ENCODE measurements at places on chromosomes 6 and 20.

DNA sequence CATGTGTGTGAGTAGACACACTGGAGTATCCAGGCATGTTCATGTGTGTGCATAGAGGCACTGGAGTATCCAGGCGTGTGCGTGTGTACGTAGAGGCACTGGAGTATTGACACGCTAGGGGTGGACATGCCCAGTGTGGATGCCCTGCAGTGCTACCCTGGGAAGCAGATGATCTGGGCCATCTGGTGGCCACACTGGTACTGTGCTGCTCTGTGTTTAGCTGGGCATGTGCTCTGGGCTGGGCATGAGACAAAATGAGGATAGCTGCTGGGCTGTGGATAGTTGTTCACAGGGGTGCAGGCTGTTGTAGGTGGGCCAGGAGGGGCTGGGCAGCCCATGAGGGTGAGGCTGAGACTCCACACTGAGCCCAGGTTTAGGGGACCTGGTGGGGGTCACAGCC, 24.0 kb upstream of the NPBWR2 start:
- DNase-seq = no peak

- no peak for DNase-seq
Observed at GRCh38 chr20:24627291-24627690, 157.9 kb downstream of the SYNDIG1 start.

DNA sequence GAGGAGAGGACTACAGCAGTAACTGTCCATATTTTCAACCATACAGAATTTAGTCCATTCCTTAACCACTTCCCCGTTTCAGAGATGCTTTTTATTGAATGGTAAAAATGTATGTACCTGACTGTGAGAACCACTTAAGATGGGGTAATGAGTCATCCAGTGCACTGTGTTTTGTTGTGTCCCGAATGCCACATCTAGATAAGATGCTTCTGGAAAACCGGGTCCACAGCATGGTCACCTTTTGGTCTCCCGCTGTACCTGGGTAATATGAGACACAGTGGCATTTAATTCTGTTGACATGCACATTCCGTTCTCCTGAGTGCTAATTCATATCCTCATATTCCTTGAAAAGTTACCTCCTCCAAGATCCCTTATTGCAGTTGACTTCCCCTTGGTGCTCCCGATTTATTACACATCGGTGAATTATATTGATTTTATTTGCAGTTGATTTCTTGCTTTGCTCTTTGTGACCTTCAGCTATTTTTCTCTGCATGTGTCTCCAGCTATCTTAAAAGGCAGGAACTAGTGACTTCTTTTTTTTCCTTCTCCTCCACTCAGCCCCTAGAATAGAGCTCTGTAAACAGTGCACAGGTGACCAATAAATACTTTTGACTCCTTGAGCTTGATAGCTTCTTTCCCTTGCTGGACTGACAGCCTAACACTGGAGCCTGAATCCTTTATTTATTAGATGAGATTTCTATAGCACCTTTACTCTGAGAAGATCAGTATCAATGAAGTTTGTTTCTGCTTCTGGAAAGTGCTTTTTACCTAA, 314.6 kb downstream of the ZFAND3 start:
- no peak for DNase-seq

GRCh38 chr20:23156842-23157423, 70.8 kb upstream of the CD93 start:
- DNase-seq = no peak

DNA sequence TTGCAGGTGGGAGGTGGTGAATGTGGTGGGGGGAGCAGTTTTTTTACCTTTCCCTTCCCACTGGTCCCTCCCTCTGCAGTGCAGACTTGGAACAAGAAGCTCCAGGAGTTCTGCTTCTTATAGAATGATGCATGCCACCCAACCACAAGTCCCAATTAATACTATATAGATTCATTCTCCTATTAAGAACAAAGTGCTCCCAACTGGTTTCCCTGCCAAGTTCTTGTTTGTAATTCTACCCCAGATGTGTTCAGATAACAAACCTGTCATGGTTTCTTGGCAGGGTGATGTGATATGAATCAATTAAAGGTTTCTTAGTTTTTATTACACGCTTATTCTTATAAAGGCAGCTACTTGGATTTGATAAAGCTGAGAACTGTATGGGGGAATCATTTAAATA, 23.9 kb downstream of the HDDC2 start:
- no peak for DNase-seq

- no peak for DNase-seq
Observed at GRCh38 chr6:12288211-12288618, 1.9 kb upstream of the EDN1 start.

DNA sequence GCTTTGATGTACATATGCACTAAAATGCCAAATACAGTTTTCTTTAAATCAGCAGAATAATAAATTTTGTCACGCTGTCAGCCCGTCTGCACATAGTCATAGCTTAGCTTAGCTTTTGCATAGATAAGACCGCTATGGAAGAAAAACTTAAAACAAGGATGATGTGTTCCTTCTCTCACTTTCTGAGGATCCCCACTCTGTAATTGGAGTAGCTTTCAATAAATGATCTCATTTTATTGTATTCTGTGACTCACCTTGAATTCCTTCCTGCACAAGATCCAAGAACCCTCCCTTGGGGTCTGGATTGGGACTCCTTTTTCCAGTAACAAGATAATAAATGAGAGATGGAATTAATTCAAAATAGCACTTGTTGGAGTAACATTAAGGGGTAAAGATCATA, 186.2 kb downstream of the CDH26 start:
- DNase-seq = no peak

DNA sequence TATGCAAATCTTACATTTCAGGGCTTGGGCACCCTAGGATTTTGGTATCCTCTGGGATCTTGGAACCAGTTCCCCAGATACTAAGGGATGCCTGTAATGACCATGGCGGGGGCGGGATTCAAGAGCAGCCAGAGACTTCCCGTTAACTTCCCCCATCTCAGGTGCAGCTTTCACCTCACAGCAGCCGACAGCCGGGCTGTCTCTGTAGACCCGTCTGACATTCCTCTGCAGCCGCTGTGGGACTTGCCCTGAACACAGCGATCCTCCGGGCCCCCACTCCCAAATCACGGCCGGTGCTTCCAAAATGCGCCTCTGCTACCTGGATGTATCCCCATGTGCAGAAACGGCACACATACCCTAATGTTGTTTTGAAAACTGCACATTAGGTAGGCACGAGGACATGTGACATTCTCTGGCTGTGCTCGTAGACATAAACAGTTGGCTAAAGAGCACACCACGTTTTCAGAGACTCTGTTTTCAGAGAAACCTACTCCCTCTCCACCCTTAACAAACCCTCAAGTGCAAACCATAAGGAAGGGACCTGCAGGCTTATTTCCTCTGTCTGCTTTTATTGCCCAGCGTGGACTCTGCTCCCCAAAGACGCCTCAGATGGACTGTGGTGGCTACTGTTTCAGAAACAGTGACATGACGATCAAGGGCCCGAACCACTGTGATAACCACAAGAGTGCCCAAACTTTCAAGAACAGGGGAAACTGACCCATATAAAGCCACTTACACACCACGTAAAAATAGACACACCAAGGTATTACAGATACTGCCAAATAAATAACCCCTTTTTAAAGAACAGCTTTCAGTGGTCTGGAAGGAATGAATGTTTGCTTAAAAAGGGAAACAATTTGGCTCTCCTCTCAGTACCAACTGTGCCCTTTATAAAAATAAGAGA, 72.9 kb upstream of the FOXC1 start:
- DNase-seq = peak; percentile 30

GRCh38 chr6:109237077-109237985, 142.0 kb downstream of the CEP57L1 start:
- no peak for DNase-seq

DNA sequence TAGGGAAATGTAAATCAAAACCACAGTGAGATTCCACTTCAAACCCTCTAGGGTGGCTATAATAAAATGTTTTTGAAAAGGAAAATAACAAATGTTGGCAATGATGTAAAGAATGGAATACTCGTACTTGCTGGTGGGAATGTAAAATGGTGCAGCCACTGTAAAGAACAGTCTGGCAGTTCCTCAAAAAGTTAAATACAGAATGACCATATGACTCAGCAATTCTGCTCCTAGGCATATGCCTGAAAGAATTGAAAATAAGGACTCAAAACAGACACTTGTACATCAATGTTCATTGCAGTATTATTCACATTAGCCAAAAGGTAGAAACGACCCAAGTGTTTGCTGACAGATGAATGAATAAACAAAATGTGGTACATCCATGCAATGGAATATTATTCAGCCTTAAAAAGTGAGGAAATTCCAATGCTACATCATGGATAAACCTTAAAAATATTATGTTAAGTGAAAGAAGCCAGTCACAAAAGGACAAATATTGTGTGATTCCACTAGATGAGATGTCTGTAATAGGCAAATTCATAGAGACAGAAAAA, 10.2 kb upstream of the RNF114 start:
- no peak for DNase-seq

- no peak for DNase-seq
Observed at GRCh38 chr20:31572042-31572700, 32.9 kb upstream of the ID1 start.

GRCh38 chr6:125868252-125868651, 77.5 kb downstream of the NCOA7 start:
- no peak for DNase-seq

DNA sequence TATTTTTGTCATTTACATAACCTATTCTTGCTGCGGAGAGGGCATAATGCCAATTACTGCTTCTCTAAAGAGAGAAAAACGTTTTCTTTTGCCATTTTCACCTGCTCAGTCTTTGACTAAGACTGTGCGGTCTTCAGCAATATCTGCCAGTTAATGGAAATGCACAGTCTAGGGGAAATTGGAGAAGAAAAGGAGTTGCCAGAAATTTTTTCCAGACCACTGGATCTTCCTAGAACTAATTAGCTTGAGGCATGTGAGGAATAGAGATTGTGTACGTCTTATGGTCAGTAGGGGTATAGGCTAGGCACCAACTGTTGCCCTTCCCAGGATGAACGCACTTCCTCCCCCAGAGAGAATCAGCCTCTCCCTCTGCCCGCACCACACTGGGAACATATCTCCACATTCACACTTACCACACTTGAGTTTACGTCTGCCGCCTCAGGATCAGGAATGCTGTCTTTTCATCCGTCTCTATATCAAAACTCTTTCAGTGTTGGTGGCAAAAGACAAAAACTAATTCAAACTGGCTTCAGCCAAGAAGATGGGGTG, 67.9 kb upstream of the E2F3 start:
- DNase-seq = no peak

DNA sequence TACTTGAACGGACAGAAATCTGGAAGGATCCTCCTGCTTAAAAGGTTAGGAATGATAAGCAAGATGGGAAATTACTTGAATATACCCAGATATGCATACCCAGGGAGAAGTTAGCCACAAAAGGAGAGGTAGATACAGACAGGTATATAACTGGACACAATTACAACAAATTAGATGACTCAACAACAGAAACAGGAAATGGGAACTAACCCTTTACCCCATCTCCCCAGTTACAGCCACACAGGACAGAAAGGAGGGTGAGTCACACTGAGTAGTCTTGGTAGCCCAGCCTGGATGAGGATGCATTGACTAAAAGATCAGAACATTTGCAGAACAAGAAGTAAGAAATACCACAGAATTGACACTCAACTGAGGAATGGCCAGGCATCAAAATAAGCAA, 61.2 kb downstream of the C6orf52 start:
- no peak for DNase-seq

DNA sequence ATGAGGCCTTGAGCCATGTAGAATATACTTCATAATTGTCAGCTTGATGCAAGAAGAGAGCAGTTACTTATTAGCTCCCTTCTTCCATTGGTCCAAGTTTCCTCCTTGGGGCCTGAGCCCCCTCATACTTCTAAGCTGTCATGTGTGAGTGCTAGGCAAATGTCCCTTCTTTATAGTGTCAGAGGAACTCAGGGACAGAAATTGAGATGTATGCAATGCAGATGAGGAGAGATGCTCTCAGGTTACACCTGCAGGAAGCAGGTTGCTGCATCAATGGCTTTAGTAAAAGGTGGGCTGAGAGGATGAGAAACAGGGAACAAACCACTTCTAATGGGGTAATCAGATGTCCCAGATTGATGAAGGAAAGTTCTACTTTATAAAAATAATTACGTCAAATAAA, 6.7 kb upstream of the PDSS2 start:
- no peak for DNase-seq

GRCh38 chr6:137353346-137353745, 134.2 kb upstream of the IFNGR1 start:
- DNase-seq = no peak

DNA sequence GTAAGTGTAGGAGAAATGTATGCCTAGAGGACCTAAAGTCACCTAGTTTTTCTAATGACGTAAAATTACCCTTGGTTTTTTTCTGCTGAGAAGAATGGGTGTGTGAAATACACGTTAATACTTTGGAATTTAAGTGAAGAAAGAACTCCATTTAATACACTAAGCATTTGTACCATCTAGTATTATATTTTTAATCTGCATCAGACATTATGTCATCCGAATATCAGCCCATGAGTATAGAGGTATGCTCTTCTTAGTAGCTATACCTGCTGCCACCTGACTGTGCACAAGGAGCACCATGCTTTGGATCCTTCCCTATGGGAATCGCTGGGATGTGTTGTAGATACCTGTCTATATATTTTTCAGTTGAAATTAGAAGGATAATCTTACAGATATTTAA, 106.4 kb downstream of the QKI start:
- no peak for DNase-seq

DNA sequence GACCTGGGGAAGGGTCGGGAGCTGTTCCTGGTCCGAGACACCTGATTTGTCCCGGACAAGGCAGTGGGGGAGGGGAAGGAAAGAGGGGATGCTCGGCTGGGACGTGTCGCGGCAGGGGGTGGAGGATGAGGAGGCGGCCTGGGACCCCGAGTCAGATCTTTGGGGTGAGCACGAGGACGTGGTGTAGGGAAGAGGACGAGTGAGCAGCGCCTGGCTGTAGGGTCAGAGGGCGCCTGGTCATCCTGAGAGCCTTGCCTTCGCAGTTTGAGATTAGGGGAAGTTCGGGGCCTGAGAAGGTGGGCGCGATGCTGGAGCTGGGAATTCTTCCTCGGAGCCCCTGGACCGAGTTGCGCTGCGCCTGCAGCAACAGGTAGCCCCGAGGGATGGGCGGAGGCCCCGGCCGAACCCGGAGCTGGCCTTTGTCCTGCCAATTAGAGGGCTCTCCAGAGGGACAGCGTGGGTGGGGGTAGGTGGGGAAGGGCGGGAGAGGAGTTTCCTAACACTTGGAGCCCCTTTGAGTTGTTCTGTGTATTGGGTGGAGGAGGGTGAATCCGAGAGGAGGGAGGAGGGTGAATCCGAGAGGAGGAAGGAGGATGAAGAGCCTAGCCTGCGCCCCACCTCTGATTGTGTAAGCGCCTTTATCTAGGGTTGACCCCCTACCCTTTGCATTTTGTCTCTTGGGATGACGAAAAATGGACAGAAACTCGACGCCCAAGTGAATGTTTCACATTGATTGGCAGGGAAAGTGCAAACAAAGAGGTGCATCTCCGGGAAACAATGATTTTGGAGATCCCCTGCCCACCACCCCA, 72.0 kb downstream of the SOX4 start:
- DNase-seq = no peak

GRCh38 chr6:147829835-147830234, 321.3 kb downstream of the SAMD5 start:
- DNase-seq = no peak

- DNase-seq = no peak
Observed at GRCh38 chr20:3551681-3552434, 81.0 kb downstream of the ATRN start.

- peak; percentile 72 for DNase-seq
Observed at GRCh38 chr6:112163295-112164257, 76.2 kb downstream of the FAM229B start.

GRCh38 chr20:58712806-58713731, 20.5 kb downstream of the NPEPL1 start:
- DNase-seq = peak; percentile 5

GRCh38 chr6:150711584-150712504, 112.2 kb downstream of the PLEKHG1 start:
- DNase-seq = peak; percentile 77
